ENCODE measurements at places on chromosomes 3 and 15. TPM values are rescaled to one million over a fixed set of nuclear protein-coding genes. Genes with fewer than 3 reads are reported as not detected.

Gene ADPGK
- total RNA-seq: 67.8 TPM

Gene OXTR
- total RNA-seq: 1.4 TPM

Gene MCF2L2
- total RNA-seq: 11.4 TPM

Gene SH2D7
- total RNA-seq: 0.26 TPM

GRCh38 chr15:63362196-63362595 lies 19.4 kb downstream of the CA12 start:
- no peak for DNase-seq

GRCh38 chr15:100731267-100732152 lies 129.1 kb downstream of the ASB7 start:
- DNase-seq: no peak

DNA sequence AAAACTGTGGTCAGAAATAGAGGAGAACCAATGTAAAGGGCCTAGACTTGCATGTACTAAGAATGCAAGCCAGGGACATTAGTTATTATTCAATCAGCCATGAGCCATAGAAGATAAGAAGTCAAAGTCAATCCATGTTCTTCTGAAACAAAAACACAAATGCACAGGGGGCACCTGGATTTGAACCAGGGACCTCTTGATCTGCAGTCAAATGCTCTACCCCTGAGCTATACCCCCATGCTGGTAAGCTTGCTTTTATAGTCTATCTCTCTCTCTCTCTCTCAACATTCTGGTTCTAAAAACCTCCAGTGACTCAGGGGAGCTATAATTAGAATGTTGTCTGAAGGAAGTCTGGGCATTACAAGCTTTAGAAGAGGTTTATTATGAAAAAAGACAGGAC lies 85.6 kb upstream of the ACP3 start:
- no peak for DNase-seq

DNA sequence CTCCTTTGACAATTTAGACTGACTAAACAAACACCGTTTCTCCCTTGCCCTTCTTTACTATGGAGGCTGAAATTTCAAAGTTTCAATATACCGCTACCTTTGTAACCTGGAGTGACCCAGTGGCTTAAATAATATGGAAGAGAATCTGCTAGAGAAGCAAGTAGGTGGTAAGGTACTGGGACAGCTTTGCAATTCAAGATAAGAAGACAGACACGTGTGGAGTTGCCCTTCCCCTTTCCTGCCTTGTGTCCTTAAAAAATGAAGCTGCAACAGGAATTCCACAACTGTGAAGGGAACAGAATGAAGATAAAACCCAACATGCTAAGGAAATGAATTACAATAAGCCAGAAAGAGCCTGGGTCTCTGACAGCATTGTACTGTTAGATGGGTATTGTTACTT lies 26.4 kb downstream of the CBLB start:
- no peak for DNase-seq

Data from activated CD8-positive, alpha-beta memory T cell treated with anti-CD3 and anti-CD28 coated beads, Interleukin-2, amount 10 ng/mL, durations not matched to agents 7 days and 5 days (primary cell).